ENCODE measurements at places on chromosomes 6 and 20. TPM values are rescaled to one million over a fixed set of nuclear protein-coding genes. Genes with fewer than 3 reads are reported as not detected.
A peak's percentile ranks its signal among the peaks of the same experiment; 100 is the strongest.

Gene CYP24A1
- not detected for total RNA-seq

Gene CD109
- 20.7 TPM for total RNA-seq

Gene KCNK5
- 2.4 TPM for total RNA-seq

Gene ABHD16B
- total RNA-seq: not detected

Gene LINC00237
- not detected for total RNA-seq

Gene SLC22A7
- total RNA-seq: not detected

DNA sequence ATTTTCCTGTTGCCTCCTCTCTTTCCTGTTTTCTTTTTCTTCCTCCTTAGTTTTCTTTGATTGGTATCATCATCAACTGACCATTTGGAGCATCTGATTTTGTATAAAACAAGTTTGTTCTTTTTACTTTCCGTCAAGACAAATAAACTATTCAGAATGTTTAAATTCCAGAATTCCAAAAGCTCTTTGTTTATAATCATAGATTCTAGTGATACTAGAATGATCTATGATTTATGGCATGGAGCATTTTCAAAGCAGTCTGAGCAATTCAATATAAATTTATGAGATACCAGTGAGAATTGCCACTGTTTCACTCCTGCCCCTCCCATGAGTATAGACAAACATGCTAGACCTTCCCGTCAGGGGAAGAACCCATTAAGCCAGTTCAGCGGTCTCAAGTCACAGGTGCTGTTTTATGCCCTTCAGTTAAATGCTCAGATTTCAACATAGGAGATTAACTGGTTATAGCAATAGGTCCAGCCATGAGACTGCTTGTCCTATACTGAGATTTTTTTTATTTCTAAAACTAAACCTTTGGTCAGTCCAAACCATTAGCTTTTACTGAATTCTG, 60.7 kb downstream of the GRIK2 start:
- DNase-seq: no peak

DNA sequence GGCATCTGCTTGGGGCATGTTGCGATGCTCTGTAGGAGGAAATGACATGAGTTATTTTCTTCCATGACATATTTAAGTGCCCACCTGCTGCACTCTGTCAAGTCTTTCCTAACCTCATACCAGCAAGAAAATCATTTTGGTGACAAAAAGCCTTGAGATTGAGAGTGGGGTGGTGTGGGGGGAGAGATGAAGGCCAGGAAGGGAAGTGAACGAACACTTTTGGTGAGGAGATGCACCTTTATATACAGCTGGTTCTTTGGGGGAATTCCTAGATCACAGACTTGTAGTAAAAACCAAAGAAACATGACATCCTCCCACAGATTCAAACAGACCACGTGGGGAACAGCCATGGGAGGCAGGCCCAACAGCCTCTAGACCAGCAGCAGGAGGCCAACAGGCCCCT, 26.1 kb downstream of the NCOA5 start:
- no peak for DNase-seq

DNA sequence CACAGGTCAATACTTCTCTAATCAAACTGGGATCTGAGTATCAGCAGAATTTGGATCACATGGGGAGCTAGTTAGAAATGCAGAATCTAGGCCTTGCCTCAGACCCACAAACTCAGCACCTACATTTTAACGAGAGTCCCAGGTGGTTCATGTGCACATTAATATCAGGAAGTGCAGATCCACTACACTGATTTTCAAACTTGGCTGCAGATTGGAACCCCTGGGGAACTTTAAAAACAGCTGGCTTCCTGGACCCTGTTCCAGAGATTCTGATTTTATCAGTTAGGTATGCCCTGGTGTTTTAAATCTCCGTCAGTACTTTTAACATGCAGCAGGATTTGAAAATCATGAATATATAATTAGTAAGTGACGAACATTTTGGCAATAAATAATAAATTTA, 1.9 kb upstream of the CST8 start:
- DNase-seq: no peak

DNA sequence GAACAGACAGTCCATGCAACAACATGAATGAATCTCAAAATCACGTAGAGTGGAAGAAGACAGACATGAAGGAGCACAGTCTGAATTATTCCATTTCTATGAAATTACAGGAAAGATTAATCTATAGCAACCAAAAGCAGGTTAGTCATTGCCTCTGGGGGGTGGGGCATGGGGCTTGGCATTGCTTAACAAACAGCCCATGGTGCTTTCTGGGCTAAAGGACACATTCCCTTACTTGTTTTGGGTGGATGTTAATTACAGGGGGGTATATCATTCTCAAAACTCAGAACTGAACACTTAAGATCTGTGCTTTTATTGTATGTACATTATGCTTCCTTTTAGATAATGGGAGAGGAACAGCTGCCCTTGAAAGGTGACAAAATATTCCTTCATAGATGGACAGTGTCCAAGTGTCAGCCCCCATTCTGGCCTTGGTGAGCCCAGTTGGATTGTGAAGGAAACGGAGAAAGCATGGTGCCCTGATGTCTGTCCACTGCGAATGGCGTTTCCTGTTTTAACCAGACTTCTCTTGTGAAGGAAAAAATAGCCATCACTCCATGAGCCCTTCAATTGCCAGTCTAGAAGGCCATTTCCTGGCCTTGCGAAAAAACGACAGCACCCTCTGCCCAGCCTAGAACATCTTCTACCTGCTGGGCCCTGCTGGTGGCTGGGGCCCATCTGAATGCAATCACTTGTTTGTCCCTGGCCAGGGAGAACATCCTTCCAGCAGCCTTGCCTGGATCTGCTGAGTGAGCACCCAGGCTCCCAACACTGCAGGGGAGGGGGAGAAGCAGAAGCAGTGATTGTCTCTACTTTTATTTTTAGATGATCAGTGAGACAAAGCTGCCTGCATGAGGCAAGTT, 179.7 kb downstream of the BCAS1 start:
- DNase-seq: peak; percentile 78

DNA sequence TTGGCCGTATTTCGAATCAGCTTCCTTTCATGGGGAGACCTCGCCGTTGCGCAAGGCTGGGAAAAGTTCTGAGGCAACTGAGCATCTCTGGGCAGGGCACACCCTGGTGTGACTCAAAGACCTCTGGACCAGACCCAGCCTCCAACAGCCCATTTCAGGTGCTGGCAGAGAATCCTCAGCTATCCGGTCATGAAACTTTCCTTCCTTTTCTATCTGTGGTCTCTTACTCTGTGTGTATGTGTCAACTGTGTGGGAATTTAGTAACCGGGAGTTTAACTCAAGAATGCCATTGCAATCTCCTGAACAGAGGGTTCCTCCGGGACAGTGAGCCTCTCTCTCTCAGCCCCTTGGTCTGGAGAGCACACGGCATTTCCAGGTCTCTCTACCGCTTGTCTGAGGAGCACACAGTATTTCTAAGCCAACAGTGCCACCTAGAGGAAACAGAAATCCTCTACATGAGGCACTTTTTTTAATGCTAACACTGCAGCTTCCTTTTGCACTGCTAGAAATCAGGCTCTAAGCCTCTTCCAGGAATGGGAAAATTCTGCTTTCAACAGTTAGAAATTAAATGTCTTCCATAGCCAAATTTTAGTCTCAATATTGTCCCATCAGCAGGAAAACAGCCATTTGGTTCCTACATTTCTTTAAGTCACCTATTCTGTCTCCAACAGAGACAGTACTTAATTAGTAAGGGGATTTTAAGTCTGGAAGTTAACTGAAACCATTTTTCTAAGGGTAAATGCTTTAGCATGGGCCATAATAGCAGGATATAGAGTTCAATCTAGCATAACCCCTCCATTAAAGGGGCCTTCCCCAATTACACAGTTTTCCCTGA, 32.7 kb downstream of the PLN start:
- peak; percentile 36 for DNase-seq

DNA sequence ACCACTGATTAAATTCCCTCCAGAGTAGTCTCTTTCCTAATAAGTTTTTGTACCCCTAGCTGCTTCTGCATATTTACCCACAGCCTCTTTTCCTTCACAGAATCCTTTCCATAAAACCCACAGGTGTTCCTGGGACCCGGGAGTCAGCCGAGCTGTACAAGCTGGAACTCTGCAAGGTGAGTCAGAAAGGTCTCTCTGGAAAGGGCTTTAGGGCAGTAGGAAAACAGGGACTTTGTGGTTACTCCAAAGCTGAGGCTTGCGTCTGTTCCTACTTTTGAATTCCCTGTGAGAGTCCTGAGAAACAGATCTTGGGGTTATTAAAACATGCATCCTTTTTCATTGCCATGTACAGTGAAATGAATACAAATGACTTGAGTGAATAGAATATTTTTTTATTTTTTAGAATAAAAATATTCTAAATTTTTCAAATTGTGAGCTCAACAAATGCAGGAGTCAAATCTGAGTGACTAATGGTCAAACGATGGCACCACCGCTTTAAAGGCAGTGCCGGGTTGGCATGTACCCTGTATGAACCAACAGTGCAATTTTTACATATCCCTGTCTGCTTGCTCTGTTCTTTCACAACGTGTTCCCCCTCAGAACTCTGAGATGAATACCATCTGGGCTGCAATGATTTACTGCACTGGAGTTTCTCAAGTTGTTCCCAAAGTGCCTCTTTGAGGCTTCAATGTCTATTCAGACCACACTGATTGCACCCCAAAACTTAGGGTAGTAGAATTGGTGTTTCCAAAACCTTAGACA, 78.4 kb downstream of the GFRAL start:
- DNase-seq: no peak

DNA sequence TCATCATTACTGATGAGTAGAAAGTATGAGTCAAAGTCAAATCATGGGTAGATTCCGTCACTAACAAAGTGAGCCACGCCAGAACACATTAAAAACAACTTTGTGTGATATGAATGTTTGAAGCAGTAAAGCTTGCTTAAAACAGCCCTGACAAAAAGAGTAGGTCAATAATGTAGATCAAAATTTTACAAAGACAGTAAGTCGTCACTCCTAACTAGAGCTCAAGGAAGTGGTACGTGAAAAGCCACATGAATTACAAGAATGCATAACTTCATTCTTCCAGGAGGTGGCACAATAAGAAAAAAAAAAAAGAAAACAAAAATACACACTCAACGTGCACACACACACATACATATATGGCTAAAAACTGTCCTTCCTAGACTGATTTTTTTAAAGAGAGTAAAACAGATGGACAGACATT, 69.9 kb downstream of the HACE1 start:
- DNase-seq: no peak

Data from MG63 (cell line).